ENCODE measurements at places on chromosomes 5 and 9. TPM values are rescaled to one million over a fixed set of nuclear protein-coding genes. Genes with fewer than 3 reads are reported as not detected.
A peak's percentile ranks its signal among the peaks of the same experiment; 100 is the strongest.

DNA sequence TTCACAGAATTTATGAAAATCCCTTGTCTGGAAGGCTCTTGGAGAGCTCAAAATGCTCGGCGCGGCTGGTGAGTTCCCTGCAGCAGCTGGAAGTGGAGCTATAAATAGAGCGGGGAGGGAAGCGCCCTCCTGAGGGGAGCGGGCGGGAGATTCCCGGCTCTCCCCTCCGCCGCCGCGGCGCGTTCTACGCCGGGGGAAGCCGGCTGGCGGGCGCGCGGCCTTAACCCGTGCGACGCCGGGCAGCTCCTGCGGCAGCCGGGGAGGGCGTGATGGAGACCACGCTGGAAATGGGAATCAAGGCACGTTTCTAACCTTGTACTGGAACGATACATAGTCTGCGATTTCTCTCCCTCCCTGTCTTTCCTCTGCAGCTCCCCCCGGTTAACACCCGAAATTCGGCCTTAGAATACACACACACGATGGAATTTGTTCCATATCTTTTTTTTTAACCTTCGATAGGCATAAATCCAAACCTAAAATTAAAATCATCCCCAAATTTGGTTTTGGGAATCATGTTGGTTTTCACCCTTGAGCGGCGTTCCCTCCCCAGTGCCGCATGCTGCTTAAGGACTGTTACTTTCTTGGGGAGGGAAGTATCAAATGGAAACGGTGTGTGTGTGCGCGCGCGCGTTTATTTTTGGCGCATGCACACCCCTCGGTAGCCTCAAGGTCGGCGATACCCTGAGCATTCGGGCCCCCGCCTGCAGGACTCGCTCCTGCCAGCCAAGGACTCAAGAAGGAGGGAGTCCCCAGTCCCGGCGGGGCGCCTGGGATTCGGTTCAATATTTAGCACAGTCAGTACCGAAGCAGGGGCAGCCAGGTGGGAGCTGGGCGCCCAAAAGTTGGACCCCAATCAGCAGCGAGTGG lies 306.3 kb upstream of the KCNN2 start:
- DNase-seq = peak; percentile 56

- DNase-seq = no peak
Measured at GRCh38 chr9:137955586-137955985, 78.0 kb downstream of the CACNA1B start.

DNA sequence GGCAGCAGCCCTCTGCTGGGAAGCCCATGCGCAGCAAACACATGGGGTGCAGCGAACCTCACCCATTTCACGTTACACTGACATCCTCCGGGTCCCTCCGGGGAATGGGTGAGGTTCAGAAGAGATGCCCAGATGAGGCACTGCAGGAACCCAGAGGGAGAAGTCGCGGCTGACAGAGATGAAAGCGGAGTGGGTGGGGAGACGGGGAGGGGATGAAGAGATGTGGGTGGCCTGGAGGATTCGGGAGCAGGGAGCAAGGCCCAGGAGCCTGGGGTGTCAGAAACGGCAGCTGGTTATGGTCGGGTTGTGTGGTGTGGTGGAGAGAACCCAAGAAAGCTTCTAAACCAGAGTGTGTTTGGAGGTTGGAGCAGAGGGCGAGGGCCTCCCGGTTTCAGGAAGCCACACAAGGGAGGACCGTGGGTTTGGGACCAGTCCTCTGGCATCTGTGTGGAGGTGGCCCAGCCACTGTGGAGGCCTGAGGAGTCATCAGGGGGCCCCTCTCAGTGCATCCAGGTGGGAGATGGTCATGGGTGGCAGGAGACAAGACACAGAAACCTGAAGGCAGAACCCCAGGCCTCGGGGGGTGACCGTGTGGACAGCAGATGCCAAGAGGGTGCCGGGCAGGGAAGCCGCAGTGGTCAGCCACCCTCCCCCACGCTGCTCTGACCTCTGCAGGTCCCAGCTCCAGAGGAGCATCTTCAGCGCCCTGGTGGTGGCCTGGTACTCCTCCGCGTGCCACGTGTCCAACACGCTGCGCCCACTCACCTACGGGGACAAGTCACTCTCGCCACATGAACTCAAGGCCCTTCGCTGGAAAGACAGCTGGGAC lies 8.6 kb downstream of the UCK1 start:
- DNase-seq = no peak

- no peak for DNase-seq
Measured at GRCh38 chr5:124825983-124826337, 79.5 kb upstream of the ZNF608 start.

DNA sequence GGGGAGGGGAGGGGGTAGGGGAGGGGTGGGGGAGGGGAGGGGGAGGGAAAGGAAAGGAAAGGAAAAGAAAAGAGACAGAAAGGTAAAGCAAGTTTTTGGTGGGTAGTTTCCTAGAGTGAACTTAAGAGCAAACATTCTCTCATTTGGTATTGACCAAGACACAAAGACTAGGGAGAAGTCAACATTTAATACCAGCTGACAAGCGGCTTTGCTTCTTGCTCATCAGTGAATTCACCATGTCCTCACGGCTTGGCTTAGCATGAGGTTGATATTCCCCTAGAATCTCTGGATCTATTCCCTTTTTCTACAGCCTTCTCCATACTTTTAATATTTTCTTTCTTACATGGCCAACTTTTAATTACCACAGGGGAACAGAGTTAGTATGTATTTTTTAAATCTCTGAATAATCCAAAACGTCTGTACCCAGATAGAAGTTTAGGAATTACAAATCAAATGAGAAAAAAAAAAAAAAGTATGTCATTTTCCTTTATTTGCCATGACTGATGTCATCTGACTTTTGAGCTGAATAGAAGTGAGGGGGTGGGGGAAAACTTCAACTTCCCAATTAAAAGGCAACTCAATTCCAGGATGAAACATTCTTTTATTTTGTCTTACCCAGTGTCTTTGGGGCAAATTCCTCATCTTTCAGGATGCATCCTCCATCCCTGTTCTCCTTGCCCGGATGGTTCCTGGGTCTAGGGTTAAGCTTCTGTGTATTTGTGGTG lies 40.1 kb upstream of the GLIS3 start:
- DNase-seq = no peak

DNA sequence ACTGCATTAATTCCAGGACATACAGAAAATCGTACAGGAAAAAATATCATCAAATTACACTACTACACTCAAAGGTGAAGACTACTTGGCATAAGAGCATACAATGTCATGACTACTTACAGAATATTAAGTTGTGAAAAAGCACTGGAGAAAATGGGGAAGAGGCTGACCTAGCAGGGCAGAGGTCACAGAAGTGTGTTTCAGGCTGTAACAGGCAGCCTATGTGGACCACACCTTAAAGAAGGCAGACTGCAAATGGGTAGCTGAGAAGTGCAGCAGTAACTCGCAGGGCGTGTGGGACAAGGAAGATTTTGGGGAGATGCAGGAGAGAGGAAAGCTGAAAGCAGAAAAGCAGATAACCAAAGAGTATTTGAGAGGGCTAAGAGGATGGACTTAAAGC lies 167.0 kb upstream of the PIK3R1 start:
- DNase-seq = no peak

GRCh38 chr5:180647465-180647864 lies 1.9 kb downstream of the FLT4 start:
- no peak for DNase-seq

GRCh38 chr9:14298601-14299022 lies 15.3 kb downstream of the NFIB start:
- DNase-seq = no peak

- peak; percentile 6 for DNase-seq
Measured at GRCh38 chr5:141186897-141187512, at the start of gene PCDHB9. TSS of gene PCDHB9 (plus strand) at chr5:141187161. CDS start at chr5:141187319, 158 bp downstream.

DNA sequence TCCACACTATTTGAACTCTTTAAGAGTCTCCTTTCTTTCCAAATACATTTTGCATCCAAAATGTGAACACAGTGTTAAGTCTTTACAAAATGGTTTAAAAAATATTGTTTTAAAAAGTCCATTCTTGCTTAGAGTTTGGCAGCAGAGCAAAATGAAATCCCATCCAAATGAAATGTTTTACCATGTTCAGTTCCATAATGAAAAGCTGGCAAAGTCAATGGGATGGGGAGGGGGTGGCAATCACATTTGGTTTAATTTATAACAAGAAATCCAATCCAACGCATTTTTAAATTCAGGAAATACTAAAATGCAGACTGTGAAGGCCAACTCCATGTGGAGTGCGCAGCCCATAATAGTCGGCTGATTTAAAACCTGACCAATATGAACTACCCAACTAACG lies 39.4 kb downstream of the MRPL36 start:
- no peak for DNase-seq

DNA sequence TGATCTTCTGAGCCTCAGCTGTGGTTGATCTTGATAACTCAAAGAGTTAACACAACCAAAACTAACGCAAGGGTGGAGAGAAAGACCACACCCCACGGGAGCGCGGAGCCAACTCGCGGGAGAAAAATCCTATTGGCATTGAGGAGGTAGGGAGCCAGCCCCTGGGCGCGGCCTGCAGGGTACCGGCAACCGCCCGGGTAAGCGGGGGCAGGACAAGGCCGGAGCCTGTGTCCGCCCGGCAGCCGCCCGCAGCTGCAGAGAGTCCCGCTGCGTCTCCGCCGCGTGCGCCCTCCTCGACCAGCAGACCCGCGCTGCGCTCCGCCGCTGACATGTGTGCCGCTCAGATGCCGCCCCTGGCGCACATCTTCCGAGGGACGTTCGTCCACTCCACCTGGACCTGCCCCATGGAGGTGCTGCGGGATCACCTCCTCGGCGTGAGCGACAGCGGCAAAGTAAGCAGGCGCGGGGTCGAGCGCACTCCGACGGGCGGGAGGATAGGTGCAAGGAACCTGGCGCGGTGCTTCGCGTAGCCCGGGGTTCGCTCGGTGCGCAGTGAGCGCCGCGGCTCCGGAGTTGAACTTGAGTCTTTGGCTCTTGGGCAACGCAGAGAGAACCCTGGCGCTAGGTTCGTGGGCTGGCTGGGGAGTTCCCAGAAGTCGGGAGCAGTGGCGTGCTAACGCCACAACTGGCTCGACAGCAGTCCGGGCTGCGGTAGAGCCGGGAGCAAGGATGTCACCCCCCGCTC lies at the start of gene GDA:
GDA (plus strand) TSS at position 210 of the 745 bp plus-strand sequence; CDS start at position 330, 120 bp downstream.
- DNase-seq = no peak

DNA sequence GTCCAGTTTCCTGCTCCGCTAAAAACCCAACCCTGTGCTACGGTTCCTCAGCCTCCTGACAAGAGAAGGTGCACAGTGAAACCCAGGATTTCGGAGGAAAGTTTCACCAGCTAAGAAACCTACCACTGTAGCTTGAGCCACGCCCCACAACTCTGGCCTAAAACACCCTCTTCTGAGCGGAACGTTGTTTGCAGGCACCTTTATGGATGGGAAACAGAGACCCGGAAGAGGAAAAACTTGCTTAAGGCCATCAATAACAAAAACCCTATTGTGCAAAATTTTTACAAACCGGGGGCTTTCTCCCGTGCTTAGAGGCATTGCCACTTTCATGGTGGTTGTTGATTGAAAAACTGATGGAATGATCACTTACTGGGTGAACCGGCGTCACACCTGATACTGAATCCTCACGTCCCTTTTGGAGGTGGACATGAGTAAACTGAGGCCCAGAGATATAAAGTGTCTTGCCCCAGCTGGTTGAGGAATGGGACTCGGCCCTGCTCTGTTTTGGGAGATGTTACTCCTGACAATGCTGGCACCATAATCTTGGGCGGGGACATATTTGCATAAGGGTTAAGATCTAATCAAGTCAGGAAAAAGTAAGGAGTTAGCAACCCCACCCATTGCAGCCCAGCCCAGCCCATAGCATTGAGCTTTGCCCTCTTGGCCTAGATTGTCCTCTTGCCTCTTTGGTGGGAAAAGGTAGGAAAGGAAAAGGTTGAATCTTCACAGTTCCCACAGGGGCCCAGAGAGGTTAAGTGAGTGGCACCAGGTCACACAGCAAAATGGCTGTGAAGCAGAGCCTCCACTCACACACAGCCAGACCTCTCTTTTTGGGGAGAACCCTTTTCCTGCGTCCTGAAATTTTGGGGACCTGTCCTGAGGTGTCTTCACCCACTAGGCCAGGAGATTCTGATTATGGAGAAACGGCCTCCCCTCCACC lies 23.2 kb upstream of the PTGS1 start:
- no peak for DNase-seq

DNA sequence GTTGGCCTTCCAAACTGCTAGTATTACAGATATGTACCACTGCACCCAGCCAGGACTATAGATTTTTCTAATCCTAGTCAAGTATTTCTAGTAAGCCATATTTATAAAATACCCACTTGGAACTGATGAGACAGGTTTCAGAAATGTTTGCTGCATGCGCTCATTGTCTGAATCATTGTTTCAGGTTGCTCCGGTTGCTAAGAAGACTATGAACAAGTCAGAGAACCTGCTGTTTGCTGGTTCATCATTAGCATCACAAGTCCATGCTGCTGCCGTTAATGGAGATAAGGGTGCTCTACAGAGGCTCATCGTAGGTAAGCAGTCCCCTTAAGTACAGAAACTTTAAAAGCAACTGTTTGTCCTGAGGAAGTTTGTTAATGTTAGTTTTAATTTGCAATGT lies 5.3 kb downstream of the INVS start:
- DNase-seq = peak; percentile 82

DNA sequence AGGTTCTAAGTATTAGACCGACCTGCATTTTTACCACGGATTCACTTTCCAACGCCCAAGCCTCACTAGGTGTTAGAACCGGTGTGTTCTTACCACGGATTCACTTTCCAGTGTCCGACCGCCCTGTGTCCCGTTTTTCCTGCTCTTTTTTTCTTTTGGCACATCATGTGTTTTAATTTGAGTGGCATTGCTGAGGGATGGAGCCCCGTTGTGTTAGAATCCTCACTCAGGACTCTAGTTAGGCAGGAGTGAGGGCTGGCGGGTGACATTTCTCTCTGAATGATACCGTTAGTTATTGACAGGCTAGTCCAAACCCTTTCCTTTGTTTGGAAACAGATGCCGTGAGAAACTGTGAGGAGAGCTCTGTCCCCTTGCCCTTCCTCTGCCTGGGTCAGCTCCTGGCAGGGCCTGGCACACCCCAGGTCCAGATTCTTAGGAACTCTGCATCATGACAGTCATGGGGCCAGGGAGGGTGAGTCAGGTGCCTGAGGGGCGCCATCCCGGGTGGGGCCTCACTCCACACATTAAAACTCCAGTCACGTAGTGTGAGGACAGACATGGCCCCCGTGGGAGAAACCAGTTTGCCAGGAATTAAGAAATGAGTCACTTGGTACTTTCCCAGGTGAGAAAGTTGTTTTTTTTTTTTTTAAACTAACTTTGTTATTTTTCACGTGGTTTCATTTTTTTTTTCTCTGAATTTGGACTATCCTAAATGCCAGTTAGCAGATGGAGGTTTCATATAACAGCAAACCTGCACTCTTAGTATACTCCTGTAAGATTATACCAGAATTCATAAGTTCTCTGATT lies 15.8 kb downstream of the EXOC3 start:
- DNase-seq = peak; percentile 65

GRCh38 chr9:75639971-75640610 lies 250.4 kb upstream of the PCSK5 start:
- no peak for DNase-seq

- DNase-seq = no peak
Measured at GRCh38 chr5:164721116-164721515, 1215.7 kb downstream of the MAT2B start.

NR2F1-AS1 gene
- total RNA-seq = 33.6 TPM

FOXD4 gene
- 0.26 TPM for total RNA-seq

OLFM1 gene
- 2.0 TPM for total RNA-seq

PCDHA9 gene
- 0.26 TPM for total RNA-seq

CCL27 gene
- not detected for total RNA-seq
